ENCODE measurements at places on chromosomes 6 and 20.
A peak's percentile ranks its signal among the peaks of the same experiment; 100 is the strongest.

GRCh38 chr6:2782356-2782708, 17.1 kb downstream of the WRNIP1 start:
- no peak for DNase-seq

- DNase-seq, result no peak
These were observed 62.6 kb downstream of the BACH2 start for GRCh38 chr6:90233994-90234393.

DNA sequence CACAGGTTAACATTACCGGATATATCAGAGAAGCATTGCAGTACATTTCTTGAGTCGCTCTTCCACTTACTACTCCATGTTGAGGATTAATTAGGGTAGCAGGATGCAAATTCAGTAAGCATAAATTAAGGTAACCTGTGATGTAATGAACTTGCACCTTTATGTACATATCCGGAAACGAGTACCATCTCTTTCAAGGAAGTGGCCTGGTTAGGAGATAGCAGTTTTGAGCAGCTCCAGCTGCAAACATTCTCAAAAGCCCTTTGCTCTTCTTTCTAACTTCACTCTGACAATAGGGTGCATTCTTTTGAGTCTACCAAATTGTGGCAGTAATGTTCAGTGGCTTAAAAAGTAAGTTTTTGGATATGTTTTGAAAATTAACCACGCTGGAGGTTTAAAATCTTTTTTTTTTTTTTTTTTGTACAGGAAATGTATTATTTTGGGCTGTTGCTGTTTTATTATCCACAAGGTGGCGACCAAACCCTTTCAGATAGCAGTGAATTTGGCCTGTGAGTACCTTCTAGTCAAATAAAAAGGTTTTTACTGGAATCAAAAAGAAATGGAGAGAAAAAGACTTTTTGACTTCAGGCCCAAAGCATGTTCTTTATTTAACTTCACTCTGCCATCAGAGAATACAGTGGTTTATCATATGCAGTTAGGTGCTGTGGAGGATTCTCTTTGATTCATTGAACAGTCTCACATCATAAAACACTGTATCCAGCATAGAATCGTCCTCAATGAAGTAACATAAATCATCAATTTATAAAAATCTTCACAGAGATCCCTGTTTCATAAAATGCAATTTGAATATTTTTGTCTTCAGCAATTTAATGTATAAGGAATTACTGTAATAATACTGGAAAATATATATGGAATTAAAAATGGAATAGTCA, 8.9 kb downstream of the FAM217B start:
- DNase-seq, result peak; percentile 67

DNA sequence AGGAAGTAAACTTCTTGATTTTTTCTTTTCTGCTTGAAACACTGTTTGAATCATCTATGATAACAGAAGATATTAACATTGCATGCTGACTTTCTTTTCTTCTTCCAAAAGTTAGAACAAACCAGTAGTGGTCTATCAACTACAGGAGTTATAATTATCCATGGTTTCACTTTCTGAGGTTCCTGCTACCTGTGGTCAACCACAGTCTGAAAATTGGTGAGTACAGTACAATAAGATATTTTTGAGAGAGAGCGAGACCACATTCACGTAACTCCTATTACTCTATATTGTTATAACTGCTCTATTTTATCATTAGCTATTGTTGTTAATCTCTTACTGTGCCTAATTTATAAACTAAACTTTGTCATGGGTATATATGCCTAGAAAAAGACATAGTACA, 86.1 kb downstream of the MAP7 start:
- no peak for DNase-seq

- DNase-seq, result no peak
These were observed 30.4 kb upstream of the MROH8 start for GRCh38 chr20:37209661-37210314.

DNA sequence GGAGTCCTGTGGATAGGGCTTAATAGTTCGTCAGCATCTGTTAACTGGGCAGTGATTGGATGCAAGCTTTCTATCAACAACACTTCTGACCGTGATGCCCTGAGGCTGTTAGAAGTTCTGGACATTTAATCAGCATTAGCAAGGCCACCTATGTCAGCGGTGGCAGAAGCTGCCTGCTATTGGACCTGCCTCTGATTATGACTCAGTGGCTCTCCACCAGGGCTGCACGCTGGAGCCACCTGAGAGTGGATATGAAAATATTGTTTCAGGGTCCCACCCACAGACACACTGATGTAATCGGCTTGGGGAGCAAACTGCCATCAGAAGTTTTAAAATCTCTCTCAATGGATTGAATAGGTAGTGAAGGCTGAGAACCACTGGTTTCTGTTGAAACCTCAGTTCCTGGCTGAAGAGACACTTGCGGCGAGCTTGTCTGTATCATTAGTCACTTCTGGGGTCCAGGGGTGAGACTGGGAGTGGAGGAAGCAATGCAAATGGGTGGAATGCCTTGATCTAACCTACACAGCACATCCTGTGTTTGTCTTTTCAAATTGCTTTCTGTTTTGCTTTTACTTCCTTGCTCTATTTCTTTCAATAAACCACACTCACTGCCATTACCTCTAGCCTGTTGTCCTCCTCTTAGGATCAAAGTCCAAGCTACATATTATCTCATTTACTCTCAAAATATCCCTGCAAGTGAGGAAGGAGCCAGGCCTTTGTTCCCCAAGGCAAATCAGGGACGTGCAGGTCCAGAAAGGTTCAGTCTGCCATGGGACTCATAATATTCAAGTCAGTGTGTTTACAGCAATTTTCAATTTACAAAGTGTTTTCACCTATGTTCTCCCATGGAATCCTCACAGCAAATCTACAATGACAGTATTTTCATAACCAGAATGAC, 4.2 kb downstream of the CLIC5 start:
- DNase-seq, result no peak
